Daoy (cell line): ENCODE measurements at places on chromosomes 3 and 15. TPM values are rescaled to one million over a fixed set of nuclear protein-coding genes. Genes with fewer than 3 reads are reported as not detected.

GRCh38 chr3:191959876-191960413 is 499.0 kb downstream of the PYDC2 start:
- DNase-seq: no peak

GRCh38 chr3:186772281-186772694 is 11.1 kb upstream of the EIF4A2 start:
- DNase-seq: no peak

- DNase-seq: peak; percentile 29
Measured at GRCh38 chr15:59329570-59330350, 42.9 kb downstream of the MYO1E start.

GRCh38 chr3:52404391-52404790 is 40.5 kb downstream of the SEMA3G start:
- no peak for DNase-seq

GRCh38 chr3:52092271-52092660 is 35.9 kb upstream of the DUSP7 start:
- DNase-seq: no peak

GRCh38 chr15:101533371-101534140 is 44.0 kb upstream of the PCSK6 start:
- DNase-seq: no peak

GRCh38 chr15:86647810-86648440 is 568.3 kb downstream of the AGBL1 start:
- DNase-seq: no peak

GRCh38 chr15:79218588-79219200 is 63.8 kb upstream of the ANKRD34C start:
- DNase-seq: no peak

GRCh38 chr3:150372320-150372719 is 35.8 kb upstream of the TSC22D2 start:
- no peak for DNase-seq

- DNase-seq: no peak
Measured at GRCh38 chr3:94616833-94617232, 554.0 kb downstream of the NSUN3 start.

- no peak for DNase-seq
Measured at GRCh38 chr3:2579206-2579605, 480.5 kb downstream of the CNTN4 start.

GRCh38 chr15:53976844-53977392 is 1.3 kb upstream of the UNC13C start:
- no peak for DNase-seq

- DNase-seq: peak; percentile 99
Measured at GRCh38 chr15:67254238-67255175, at the start of the genes AAGAB and IQCH. Gene AAGAB (minus strand): TSS chr15:67254661. CDS start chr15:67254631, 30 bp downstream. Gene IQCH (plus strand): TSS chr15:67254786. CDS start chr15:67254897, 111 bp downstream.

Gene CRABP1
- total RNA-seq: 0.23 and 2.2 TPM in 2 replicates

Gene TSPAN3
- 144 and 181 TPM in 2 replicates for total RNA-seq

Gene PRSS50
- total RNA-seq: not detected in 2 replicates

Gene SERF2
- total RNA-seq: 644 and 700 TPM in 2 replicates

Gene CADPS
- total RNA-seq: not detected in 2 replicates

Gene CCR4
- not detected in 2 replicates for total RNA-seq

Gene UBP1
- 14.8 and 19.8 TPM in 2 replicates for total RNA-seq

Gene DLEC1
- total RNA-seq: not detected in 2 replicates

Gene DGKG
- 12.7 and 20.5 TPM in 2 replicates for total RNA-seq

Gene NOX5
- not detected in 2 replicates for total RNA-seq
